ENCODE measurements at places on chromosomes 1 and 21.
A peak's percentile ranks its signal among the peaks of the same experiment; 100 is the strongest.

DNA sequence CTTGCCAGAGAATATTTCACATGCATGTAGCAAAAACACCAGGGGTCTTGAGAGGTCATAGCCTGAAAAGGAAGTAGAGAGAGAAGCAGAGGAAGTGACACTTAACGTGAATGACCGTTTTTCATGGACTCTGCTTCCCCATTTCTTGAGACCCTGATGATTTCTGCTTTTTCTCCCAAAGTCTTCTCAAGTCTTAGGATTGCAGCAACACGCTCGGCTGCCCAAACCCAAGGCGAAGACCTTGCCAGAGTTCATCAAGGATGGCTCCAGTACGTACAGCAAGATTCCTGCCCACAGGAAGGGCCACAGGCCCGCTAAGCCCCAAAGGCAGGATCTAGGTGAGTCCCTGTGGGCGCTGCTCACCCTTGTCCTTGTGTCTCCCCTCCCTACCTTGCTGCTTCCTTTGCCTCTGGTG lies 12.8 kb downstream of the THEMIS2 start:
- no peak for DNase-seq

DNA sequence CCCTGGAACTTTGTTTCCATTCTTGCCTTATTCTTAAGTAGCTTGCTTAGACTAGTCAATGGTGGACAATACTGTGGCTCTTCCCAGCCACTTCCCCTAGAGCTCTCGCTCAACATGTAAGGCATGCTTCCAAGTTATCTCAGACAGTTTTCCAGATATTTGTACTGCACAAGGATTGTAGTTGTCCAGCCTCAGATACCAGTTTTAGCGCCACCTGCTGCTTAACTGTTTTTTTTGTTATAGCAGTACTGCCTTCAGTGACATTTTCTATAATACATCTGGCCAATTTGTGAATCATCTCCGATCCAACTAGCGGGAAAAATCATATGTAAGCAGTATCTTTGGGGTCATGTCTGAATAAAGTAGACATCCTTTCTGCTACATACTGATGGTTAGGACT lies 346.7 kb upstream of the ADGRL4 start:
- no peak for DNase-seq

DNA sequence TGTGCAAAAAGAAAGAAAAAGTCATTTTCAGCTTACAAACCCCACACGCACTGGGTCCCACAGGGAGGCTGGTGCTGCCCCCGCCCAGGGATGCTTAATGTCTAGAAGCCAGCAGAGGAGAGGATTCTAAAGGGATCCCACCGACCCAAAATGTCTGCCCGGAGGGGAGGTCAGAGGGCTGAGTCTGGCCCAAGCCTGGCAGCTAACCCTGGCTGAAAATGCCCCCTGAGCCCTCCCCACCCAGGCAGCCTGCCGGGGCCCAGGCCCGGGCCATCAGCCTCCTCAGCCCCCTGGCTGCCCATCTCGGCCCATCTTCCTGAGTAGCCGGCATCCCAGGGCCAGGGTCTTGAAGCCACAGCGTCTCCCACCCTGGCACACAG lies 33.5 kb downstream of the ACOT7 start:
- no peak for DNase-seq

- no peak for DNase-seq
Measured at GRCh38 chr1:245999697-246000637, 507.1 kb downstream of the SMYD3 start.

GRCh38 chr1:93613898-93614297 lies 67.7 kb downstream of the BCAR3 start:
- no peak for DNase-seq

GRCh38 chr21:20388400-20388799 lies 609.8 kb upstream of the NCAM2 start:
- no peak for DNase-seq

- no peak for DNase-seq
Measured at GRCh38 chr1:220121791-220122530, 28.0 kb downstream of the IARS2 start.

DNA sequence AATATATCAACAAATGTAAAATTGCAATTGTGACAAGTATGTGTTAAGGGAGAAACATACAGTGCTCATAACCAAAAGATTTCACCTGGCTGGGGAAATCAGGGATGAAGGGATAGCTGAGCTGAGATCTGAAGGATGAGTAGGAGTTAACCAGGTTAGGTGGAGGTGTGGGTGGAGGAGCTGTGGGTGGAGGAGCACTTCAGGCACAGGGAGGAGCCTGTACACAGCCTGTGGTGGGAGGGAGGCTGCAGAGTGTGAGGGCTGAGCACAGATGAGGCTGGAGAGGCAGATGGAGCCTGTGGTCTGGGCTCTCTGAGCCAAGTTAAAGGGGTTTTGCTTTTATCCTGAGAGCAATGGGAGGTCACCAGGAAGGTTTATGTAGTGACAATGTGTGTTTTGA lies 111.9 kb downstream of the XCL2 start:
- DNase-seq: no peak

DNA sequence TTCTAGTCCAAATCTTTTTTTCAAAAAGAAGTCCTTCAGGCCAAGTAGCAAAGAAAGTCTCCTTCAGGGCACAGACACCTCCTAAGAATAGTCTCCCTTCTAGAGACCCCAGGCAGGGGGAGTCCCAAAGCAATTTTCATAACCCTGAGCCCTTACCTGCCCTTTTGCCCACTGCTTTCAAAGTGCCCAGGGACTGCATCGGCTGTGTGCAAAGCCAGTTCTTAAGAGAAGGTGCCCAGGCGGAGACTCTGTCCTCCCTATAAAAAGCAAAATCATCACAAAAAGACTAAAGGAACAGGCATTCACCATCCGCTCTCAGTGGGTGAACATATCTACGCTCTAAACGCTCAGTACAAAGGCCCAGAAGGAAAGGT lies 32.2 kb downstream of the ELK4 start:
- no peak for DNase-seq

DNA sequence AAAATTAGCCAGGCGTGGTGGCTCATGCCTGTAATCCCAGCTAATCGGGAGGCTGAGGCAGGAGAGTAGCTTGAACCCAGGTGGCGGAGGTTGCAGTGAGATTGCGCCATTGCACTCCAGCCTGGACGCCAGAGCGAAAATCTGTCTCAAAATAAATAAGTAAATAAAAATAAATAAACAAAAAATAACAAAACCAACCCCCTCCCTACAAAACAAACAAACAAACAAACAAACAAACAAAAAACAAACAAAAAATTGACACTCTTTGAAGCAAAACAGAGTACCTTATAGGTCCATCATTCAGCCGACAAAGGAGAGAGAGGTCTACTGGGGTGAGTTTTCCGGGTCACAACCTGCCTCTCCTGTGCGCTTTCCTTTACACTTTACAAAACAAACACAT lies 5.4 kb upstream of the KDF1 start:
- no peak for DNase-seq

GRCh38 chr1:6359216-6360116 lies 34.1 kb downstream of the ACOT7 start:
- DNase-seq: peak; percentile 31

GRCh38 chr1:203944651-203945404 lies 83.4 kb downstream of the SNRPE start:
- no peak for DNase-seq

DNA sequence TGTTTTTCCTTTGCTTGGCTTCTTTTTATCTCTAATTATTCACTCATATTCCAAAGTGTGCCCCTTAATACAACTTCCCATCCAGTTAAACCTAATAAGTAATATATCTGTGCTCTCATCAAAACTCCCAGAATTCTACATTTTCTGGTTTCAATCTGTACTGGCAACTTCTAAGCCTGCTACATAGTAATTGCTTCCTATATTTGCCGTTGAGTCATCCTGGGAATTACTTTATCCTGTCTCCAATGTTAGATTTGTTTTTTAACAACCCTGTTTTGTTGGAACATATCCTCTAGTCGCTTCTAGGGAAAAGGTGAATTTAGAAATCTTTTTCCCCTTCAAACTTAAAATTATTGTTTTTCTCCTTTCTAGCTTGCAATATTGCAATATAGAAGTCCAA lies 620.5 kb upstream of the PKN2 start:
- DNase-seq: no peak

GRCh38 chr1:64488862-64489261 lies 18.9 kb downstream of the CACHD1 start:
- DNase-seq: no peak

DNA sequence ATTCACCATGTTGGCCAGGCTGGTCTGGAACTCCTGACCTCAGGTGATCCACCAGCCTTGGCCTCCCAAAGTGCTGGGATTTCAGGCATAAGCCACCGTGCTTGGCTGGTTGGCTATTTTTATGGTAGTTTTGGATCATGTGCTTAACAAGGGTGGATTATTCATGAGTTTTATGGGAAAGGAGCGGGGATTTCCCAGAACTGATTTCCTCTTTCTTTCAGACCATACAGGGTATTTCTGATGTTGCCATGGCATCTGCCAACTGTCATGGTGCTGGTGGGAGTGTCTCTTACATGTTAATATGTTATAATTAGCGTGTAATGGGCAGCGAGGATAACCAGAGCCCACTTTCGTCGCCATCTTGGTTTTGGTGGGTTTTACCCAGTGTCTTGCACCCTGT lies 3.2 kb downstream of the TRPM2 start:
- DNase-seq: no peak

DNA sequence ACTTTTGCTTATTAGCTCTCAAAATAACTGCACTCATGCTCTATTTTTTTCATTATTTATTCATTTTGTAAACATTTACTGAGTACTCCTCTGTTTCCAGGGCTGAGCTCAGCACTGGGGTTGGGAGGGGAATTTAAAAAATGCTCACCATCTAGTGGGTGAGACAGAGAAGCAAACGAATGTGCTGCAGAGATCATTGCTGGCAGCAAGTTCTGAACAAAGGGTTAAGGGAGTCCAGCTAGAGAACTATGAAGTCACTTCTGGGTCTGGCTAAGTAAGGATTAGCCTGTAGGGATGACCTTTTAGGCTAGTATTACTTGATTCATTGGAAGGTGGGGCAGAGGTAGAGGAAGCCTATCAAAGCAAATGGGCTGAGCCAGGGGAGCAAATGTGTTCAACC lies 99.1 kb upstream of the ZNF644 start:
- DNase-seq: no peak

- DNase-seq: no peak
Measured at GRCh38 chr1:192941722-192942411, 117.3 kb downstream of the UCHL5 start.

DNA sequence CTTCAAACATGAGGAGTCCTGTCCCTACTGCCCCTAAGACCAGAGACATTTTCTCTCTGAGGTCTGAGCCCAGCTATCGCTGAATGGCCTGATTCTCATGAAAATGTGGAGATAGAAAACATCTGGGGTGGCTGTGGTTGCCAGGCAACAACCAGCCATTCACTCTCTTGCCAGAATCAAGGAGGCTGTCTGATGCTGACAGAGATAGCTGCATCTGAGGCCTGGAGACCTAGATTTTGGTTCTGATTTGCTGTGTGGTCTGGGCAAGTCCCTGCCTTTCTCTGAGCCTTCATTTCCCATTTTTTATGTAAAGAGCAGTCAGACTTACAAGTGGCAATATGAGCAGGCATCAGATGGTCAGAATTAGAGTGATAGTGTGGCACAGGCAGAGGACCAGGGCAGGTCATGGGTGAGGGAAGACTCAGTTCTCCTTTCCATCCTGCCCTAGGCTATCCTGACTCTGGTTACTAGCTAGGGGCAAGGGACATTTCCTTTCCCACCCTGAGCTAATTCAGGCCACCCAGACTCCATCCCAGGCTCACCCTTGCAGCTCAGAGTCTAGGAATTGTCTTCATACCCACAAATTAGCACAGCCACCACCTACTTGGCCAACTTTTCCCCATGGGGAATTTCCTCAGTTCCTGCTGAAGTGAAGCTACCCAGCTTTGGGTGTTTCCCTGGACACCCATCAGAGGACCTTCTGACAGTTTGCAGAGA lies 20.0 kb upstream of the RNF19B start:
- DNase-seq: no peak

GRCh38 chr1:119482517-119483425 lies 24.2 kb upstream of the HSD3B1 start:
- DNase-seq: no peak

- peak; percentile 50 for DNase-seq
Measured at GRCh38 chr1:43227143-43227764, 42.5 kb upstream of the TMEM125 start.

GRCh38 chr1:95627244-95627643 lies 393.2 kb downstream of the RWDD3 start:
- DNase-seq: no peak

DNA sequence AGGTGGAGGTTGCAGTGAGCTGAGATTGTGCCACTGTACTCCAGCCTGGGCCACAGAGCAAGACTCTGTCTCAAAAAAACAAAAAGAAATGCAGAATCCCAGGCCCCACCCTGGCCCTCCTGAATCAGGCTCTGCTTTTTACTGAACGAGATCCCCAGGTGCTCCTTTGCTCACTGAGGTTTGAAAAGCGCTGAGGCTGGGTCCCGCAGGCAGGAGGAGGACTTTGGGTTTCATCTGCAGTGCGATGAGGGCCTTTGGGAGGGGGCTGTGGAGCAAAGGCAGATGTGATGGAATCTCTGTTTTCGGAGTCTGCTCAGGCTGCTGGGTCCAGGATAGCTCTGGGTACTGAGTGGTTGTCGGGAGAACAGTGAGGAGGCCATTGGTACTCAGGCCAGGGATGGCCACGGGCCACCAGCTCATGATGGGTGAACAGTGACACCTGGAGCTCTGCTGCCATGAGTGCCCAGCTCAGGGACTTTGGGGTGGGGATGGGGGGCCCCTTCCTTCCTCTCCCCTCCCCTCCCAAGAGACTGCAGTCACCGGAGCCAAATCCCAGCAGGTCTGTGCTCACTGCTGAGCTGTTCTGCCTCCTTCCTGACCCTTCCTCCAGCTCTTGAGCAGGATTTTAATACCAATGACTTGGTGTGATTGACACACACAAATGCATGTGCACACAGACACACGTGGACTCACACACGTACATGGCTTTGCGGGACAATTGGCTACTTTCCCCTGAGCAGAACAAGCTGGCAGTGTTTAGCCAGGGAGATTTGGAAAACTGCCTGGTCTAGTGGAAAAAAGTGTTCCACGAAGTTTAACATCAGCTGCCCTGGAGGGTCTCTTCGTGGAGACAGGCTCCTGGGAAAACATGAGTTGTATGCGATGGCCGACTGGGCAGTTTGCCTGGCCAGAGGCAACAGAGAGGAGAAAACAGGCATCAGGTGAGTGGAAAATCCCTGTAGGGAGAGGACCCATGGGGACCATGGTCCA lies 3.6 kb upstream of the DHRS3 start:
- no peak for DNase-seq
